NCI-H2081 (cell line): ENCODE measurements at places on chromosomes 7 and 10.
A peak's percentile ranks its signal among the peaks of the same experiment; 100 is the strongest.

DNA sequence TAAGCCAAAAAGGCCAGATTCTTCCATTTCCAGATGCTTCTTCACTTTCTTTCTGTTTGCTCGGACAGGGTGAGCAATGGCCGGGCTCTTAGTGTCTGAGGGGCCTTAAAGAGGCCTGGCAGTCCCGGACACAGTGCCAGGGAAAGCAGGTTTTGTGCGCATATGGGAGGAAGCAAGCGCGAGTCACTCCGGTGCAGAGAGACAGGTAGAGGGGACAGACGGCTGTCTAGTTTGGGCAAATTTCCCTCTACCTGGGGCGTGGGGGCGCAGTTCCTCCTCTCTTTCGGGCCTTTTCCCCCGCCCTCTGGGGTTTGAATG is 4.7 kb downstream of the NEUROD6 start:
- DNase-seq = no peak

DNA sequence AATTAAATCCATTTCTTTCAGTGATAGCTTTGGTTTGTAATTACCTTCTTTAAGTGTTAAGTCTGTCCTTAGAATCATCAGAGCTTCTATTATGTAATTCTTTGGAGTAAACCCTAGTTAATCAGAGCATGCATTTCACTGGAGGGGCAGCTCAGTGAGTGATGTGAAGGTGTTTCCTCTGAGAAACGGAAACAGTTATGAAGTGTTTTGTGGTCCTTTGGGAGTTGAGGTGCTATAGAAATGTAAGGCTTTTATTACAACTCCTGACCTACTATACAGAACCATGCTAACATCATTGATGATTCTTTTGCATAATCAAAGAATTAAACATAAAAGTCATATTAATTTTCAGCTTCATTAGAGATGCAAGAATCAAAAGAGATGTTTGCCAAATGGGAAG is 141.5 kb downstream of the EXOC4 start:
- no peak for DNase-seq

DNA sequence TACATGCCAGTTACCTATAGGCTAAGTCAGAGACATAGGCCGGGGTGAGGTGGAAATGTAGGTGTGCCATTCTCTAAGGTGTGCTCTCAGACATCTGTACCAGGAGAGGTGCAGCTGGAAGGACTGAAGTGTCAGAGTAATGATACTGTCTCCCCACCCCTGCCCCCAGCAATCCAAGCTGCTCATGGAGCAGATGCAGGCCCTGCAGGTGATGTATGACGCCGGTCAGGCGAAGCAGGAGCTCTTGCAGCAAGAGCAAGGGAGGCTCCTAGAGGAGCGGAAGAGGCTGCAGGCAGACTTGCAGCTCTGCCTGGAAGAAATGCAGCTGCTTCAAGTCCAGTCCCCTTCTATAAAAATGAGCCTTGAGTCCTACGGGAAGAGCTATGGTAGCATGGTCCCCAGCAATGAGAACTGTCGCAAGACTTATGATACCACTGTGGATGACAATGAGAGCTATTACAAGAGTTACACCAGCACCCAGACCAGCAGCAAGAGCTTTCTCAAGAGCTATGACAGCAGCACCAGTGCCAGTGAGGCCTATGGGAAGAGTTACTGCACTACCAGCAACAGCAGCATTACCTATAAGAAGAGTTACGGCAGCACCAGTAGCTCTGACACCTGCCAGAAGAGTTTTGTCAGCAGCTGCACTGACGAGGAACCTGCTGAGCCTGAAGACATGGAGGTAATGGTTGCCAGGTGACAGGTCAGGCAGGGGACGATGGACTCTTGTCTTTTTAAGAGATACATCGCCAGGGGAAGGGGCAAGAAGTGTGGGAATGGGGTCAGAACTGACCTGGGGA is 18.4 kb upstream of the FLNC start:
- DNase-seq = peak; percentile 88

- no peak for DNase-seq
Observed at GRCh38 chr7:119561751-119562150, 711.2 kb upstream of the KCND2 start.

GRCh38 chr7:117250801-117251200 is 72.1 kb downstream of the WNT2 start:
- DNase-seq = no peak

DNA sequence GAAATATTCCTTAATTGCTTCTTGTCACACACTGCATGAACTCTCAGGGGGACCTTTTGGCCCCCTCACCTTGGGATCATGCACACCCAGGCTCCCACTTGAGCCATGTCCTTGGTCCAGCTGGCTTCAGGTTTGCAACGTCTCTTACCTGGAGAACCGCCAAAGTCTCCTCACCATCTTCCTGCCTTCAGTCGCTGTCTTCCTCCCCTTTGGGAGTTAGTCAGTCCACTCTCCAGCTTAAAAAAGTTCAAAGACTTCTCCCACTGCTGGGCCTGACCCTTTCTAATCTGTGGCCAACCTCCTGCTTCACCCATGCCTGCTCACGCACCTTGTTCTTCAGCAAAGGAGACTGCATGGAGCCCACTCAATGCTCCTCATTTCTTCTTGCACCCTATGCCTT is 82.6 kb upstream of the LRRC4 start:
- no peak for DNase-seq

- no peak for DNase-seq
Observed at GRCh38 chr10:110144507-110144906, 62.9 kb upstream of the MXI1 start.

- no peak for DNase-seq
Observed at GRCh38 chr7:16762177-16762576, 8.6 kb downstream of the TSPAN13 start.

- no peak for DNase-seq
Observed at GRCh38 chr10:123150986-123151736, 3.0 kb upstream of the BUB3 start.

DNA sequence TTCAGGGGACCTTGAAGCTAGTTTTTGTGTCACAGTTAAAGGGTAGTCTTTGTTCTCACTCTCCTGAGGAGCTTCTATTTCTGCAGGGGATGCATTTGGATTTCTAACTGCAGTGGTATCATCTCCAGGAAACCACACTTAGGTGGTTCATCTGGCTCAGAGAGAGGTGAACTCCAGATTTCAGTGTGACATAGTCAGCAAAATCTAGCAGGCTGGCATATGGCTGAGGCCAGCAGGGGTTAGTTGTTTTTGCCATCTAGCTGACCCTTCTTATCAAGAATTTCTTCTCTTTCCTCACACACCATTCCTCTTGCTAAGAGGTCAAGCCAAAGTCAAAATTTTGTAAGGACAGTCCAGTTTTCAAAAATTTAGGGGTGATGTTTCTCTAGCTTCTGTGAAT is 248.2 kb downstream of the REEP3 start:
- DNase-seq = no peak

DNA sequence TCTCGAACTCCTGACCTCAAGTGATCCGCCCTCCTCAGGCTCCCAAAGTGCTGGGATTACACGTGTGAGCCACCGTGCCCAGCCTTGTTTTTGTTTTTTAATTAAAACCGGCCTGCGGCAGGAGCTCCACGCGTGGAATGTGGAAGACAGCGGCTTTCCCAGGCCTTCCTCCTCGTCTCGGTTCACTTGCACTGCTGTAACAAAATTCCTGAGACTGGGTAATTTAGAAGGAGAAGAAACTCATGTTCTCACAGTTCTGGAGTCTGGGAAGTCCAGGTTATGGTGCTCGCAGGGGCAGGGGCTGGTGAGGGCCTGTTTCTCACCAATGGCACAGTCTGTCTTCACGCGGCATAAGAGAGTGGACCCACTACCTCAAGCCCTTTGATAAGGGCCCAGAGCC is 14.4 kb upstream of the CRYGN start:
- DNase-seq = no peak

DNA sequence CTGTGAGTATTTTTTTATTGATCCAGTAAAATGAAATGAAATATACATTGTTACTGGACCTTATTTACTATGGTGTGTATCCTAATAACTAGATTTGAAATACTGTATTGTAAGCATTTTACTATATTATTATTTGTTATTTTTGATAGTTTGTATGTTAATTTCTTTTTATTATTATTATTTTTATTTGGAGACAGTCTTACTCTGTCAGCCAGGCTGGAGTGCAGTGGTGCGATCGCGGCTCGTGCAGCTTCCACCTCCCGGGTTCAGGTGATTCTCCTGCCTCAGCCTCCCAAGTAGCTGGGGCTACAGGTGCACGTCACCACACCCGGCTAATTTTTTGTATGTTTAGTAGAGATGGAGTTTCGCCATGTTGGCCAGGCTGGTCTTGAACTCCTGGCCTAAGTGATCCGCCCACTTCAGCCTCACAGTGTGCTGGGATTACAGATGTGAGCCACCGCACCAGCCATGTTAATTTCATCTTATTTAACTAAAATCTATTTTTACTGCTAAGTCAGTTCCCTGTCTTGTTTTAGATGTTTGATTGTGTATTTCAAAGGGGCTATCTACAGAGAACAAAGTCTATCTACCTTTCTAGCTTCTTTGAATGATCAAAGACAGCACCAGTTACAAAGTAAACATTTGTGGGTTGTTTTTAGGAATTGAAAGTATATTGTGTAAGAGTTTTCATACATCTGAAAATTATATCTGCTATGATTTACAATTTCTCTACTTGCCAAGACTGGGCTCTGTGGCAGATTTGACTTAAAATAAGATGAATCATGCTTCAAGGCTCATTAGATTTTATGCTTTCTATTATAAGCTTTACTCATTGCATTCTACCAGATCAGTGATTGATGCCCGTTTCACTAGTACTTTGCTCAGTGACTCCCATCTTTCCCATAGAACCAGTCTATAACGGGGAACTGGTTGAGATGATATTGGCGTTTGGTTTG is 41.6 kb downstream of the CDC123 start:
- no peak for DNase-seq

DNA sequence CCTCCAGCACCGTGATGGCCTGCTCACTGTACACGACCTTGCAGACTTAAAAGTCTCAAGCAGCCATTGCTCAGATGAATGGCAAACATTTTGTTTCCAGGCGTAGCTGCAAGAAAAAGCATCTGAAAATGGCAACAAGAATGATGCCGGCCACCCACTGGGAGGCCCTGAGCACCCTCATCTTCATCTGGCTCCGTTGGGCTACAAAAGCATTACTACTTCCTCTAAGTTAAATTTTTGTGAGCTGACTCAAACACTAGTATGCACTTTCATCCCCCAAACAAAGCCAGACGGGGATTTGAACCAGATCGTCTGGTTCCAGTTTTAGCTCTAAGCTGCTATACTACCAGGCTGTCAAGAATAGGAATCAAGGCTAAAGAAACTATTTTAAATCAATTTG is 116.6 kb upstream of the CDK1 start:
- DNase-seq = no peak

DNA sequence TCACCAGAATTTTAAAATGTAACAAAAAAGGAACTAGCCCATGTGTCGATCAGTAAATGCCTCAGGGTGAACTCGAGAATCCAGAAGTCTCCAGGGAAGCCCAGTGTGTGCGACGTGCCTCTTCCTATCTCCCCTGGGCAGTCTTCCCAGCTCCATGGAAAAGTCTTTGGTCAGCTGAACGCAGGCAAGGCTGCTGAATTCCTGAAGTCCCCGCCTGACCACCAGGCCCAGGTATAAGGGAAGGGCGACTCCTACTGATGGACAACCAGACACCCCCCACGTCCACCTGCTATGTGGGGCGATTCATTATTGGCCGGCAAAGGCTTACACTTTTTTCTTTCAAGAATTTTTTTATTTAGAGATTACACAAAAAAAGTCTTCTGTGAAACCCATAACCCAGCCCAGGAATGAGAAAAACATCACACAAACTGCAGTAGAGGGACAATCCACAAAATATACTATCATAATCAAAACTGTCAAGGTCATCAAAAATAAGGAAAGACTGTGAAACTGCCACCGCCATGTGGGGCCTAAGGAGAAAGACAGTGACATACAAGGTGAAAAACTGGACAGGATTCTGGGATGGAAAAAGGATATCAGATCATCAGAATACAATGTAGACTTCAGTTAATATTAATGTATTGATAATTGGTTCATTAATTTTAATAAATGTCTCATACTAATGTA is 93.5 kb downstream of the CTBP2 start:
- DNase-seq = no peak
